ENCODE measurements at places on chromosomes 6 and 20.

- peak; percentile 98 for ATAC-seq
Observed at GRCh38 chr6:170516783-170517616, 36.1 kb downstream of the PSMB1 start.

DNA sequence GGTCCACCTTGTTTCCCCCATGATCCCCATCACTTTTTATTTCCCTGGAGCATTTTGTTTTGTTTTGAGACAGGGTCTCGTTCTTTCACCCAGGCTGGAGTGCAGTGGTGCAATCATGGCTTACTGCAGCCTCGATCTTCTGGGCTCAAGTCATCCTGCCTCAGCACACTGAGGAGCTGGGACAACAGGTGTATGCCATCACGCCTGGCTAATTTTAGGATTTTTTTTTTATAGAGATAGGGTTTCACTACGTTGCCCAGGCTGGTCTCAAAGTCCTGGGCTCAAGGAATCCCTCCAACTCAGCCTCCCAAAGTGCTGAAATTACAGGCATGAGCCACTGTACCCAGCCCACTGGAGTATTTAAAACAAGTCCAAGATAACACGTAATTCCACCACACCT lies 179.9 kb downstream of the PREX1 start:
- no peak for ATAC-seq

DNA sequence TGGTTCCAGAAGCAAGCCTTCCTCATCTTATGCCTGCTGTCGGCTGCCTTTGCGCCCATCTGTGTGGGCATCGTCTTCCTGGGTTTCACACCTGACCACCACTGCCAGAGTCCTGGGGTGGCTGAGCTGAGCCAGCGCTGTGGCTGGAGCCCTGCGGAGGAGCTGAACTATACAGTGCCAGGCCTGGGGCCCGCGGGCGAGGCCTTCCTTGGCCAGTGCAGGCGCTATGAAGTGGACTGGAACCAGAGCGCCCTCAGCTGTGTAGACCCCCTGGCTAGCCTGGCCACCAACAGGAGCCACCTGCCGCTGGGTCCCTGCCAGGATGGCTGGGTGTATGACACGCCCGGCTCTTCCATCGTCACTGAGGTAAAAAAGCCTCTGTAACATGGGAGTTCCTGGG lies 366 bp downstream of the SLC22A1 start:
- no peak for ATAC-seq

GRCh38 chr6:111772381-111772780 lies 100.9 kb downstream of the FYN start:
- ATAC-seq = no peak

- ATAC-seq = no peak
Observed at GRCh38 chr20:22821796-22822195, 213.3 kb upstream of the SSTR4 start.

GRCh38 chr20:47680804-47681529 lies 104.3 kb downstream of the SULF2 start:
- ATAC-seq = no peak

DNA sequence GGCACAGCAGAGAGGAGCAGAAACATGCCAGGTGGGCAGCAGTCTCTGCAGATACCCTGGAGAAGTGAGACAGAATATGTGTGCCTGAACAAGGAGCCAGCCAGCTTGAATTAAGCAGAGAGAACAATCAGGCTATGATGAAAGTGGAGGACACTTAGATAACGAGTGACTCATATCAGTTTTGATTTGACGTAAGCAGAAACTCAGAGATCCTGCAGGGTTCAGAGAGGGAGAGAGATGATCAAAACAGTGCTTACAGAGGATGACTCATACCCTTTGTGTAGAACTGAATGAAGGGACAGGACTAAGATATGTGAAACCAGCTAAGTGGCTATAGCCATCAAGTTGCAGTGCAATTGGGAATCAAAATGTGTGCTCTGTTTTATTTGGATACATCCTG lies 300.7 kb downstream of the TENT5A start:
- peak; percentile 95 for ATAC-seq

DNA sequence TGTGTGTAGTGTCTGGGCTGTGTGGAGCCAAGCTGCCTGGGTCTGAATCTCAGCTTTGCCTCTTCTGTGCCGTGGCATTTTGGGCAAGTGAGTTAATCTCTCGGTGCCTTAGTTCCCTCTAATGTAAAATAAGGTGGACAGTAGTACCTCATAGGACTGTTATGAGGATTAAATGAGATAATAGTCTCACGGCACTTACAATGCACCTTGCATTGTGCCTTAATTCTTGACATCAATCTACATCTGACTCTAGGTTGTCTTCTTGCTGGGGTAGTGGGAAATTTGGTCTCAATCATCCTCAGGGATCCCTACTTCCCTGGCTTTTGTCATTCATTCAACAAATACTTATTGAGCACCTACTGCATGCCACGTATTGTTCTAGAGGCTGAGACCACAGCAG lies 70.7 kb upstream of the ZNFX1 start:
- ATAC-seq = no peak

DNA sequence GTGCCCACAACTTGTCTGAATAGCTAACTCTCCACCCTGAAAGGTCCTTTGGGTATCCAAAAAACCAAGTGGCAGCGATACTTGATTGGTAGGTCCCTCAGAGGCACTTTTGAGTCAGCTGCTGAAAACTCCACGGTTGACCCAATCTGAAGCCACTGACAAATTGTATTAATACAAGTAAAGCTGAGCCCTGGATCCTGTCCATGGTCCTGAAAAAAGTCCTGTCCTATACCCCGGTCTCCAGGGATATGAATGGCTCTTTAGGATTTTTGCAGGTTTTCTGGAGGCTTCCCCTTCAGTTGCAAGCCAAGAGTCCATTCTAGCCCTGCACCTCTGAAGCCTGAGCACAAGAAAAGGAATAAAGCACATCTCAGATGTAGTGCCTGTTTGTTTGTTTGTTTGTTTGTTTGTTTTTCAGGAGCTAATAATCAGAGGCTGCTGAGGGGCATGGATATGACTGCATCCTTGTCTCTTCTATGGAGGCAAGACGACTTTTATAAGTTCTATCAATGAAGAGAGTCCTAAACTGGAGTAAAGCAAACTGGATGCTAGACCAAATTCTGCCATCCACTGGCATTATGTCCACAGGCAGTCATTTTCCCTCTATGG lies 1.7 kb upstream of the SLC12A5 start:
- ATAC-seq = peak; percentile 61

DNA sequence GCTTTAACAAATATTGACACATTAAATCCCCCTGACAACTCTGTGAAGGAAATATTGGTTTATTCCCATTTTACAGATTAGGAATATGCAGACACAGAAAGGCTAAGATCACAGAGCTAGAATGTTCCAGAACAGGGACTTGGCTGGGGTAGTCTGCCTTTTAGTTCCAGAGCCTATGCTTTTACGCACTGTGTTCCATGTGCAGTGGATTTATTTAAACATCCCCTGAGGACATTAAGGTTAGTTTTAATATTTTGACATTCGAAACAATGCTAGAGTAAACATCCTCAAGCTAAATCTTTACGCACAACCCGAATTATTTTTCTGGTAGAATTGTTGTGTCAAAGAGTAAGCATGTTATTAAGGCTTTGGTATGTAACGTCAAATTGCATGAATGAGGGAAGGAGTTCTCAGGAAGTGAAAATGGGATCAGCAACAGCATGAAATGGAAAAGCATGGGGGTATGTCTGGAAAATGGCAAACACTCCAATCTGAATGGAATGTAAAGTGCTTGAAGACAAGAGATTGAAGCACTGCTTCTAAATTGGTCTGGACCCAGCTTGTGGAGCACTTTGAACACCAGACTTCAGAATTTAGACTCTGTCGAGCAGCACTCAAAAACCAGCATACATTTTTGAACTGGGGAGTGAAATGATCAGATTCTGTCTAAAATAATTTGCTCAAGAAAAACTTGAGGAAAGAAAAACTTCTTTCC lies 429.9 kb downstream of the CD83 start:
- ATAC-seq = no peak

- ATAC-seq = no peak
Observed at GRCh38 chr6:169710009-169710408, 8.1 kb downstream of the C6orf120 start.

- ATAC-seq = no peak
Observed at GRCh38 chr20:34920055-34920454, 35.6 kb downstream of the GSS start.

- no peak for ATAC-seq
Observed at GRCh38 chr20:8940326-8940725, 128.6 kb upstream of the PLCB4 start.

DNA sequence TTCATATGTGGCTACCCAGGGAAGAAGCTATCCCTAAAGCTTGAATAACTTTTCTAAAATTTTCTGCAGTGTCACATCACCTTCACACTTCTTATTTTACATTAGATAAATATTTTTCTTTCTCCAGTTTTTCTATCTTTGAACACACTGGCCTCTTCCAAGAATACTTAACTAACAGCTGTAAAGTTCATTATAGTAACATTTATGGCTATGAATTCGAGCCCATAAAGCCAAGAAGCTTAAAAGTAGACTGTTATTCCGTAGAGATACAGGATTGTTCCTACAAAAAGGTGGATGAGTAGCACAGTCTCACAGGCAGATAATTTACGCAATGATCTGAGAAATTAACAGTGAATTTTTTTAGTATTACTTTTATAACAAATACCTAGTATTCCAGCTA lies 55.7 kb upstream of the BMP5 start:
- ATAC-seq = no peak

- ATAC-seq = no peak
Observed at GRCh38 chr6:99096170-99096569, 148.4 kb upstream of the FBXL4 start.

- ATAC-seq = peak; percentile 62
Observed at GRCh38 chr20:63706852-63707557, 771 bp downstream of the ARFRP1 start.

DNA sequence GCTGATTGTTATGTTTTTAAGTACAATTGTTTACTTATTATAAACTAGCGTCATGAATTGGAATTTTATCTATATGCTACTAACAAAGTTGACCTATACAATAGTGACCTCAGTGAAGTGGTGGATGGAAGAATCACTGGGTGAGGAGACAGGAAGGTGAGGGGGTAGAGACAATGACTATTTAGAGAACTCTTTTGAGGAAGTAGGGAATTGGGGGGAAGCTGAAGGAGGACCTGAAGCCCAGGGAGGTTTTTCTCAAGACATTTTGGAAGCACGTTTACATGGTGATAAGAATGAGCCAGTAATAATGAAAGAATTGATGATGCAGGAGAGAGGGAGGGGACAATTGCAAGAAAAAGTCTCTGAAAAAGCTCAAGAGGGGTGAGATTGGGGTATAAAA lies 96.4 kb downstream of the RPS12 start:
- no peak for ATAC-seq

DNA sequence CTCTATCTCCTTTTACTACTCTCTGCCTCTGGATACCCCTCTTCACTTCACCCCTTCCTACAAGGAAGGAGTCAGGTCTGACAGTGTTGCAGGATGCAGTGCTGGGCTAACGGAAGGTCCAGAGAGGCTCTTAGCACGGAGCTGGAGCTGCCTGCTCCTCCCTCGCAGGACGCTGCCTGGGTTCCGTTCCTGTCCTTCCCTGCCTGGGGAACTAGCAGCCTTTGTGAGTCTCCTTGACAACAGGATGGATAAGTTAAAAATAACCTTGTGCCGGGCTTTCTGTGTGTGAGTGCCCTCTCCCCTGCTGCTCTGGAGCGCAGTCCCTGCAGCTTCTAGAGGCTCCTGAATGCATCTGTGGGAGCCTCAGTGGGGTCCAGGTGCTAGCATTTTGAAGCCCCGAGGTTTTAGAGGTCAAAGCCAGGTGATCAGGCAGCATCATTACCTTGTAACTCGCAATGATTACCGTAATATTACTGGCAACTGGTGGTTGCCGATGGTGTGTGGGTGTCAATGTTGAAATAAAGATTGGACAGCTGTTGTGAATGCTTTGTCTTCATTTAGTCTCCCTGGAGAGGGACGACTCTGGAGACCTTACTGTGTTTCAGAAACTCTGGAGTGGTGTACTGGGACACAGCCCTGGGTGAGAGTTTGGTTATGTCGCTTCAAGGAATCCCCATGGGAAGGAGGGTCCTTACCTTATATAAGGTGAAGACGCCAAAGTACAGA lies 44.4 kb downstream of the CDS2 start:
- no peak for ATAC-seq

GRCh38 chr6:33050014-33050810 lies 23.2 kb downstream of the HLA-DPA1 start:
- no peak for ATAC-seq

GRCh38 chr6:111663692-111664564 lies 58.2 kb upstream of the TRAF3IP2 start:
- ATAC-seq = no peak

DNA sequence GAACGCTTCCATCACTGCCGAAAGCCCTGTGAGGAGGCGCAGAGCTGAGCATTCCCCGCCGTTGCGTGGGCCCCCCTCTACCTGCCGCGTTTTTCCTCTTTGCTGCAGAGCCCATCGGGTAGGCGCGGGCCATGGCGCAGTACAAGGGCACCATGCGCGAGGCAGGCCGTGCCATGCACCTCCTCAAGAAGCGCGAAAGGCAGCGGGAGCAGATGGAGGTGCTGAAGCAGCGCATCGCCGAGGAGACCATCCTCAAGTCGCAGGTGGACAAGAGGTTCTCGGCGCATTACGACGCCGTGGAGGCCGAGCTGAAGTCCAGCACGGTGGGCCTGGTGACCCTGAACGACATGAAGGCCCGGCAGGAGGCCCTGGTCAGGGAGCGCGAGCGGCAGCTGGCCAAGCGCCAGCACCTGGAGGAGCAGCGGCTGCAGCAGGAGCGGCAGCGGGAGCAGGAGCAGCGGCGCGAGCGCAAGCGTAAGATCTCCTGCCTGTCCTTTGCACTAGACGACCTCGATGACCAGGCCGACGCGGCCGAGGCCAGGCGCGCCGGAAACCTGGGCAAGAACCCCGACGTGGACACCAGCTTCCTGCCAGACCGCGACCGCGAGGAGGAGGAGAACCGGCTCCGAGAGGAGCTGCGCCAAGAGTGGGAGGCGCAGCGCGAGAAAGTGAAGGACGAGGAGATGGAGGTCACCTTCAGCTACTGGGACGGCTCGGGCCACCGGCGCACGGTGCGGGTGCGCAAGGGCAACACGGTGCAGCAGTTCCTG lies 693 bp downstream of the FAM50B start:
- ATAC-seq = peak; percentile 2

DNA sequence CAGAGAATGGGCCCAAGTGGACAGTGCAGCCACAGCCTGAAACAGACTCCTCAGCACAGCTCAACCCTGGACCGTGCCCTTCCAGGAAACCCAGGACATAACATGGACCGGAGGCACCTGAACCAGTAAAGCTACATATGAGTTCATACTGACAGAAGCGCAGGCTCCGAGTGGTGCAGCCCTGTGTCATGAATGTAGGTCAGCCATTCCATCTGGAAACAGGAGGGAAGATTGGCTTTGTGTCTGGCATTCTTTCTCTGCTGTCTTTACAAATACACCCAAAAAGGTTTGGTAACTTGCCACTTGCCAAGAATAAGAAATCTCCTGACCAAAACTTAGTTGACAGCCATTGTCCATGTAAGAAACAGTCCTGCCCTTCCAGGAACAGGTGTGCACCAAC lies 366.6 kb downstream of the RNGTT start:
- ATAC-seq = no peak

DNA sequence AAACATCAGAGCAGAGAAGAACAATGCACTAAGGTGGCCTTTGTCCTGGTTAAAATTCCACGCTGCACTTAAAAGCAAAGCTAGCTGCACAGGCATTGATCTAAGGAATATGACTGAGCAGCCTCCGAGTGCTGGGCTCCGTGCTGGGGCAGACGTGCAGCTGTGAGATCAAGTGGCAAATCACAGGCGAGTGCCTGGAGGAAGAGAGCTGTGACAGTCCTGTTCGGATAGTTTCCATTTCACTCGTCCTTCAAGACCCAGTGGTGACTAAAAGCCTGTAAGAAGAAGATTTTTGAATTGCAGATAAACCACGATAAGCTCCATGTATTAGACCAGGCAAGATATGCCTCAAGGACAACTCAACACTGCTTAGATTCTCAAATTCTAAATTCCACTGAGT lies 247.9 kb downstream of the ANKRD60 start:
- ATAC-seq = peak; percentile 30

- ATAC-seq = no peak
Observed at GRCh38 chr6:30129265-30130178, 6.4 kb upstream of the TRIM40 start.

All from SK-N-SH treated with all-trans-retinoic acid at 6 μM for 48 hours (cell line).